ENCODE measurements at places on chromosomes 5 and 9.

- no peak for DNase-seq
These were observed 52.4 kb upstream of the CTXN3 start for GRCh38 chr5:127596501-127596900.

GRCh38 chr5:122727112-122727541 is 47.8 kb upstream of the SNX2 start:
- DNase-seq = no peak

GRCh38 chr9:135308821-135309762 is 170.5 kb upstream of the PPP1R26 start:
- DNase-seq = no peak

DNA sequence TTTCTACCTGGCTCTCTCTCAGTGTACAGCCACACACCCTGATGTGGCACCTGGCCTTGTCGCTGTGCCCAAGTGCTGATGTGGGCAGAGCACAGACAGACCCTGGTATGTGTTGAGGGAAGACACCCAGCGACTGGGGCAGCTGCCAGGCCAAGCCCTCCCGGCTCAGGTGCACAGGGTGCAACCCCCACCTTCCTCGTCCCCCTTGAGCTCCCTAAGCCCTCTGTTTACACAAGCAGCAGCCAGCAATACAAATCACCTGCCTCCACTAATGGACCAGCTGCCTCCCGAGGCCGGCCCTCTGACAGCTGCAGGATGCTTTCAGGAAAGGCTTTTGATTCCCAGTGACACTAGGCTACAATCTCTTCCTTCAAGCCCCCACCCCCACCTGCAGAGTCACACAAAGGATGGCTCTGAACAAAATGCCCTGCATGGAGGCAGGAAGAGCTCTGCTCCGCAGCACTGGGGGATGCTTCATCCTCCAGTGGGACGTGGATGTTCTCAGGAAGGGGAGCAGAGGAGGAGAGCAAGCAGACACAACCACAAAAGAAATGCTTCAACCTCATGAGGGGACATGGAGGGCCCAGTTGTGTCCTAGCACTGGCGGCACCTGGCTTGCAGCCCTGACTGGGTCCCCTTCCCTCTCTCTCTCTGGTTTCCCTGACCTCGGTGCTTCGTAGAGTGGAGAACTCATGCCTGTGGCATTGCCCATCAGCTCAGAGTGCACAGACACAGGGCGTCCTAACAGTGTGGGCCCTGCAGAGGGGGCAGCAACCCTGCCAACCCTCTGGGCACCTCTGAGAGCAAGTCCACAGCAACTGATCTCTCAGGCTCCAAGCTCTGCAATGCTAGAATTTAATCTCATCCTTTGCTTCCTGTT is 140.8 kb downstream of the BARX1 start:
- DNase-seq = no peak

DNA sequence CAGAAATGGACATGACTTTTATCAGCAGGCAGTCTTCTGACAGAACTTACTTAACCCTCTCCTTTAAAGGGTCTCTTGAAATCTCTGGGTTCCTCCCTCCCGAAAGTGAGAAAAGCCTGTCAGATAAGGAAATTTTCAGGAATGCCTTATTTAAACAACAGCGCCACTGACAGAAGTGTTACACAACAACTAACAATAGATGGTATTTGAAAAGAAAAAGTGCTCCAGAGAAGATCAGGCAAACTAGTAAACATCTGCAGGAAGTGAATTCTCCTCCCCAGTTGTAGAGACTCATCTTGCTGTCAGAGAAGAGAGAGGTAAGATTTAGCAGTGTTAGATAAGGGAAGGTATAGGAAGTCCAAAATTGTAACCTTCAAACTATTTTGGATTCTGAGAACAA is 107.2 kb upstream of the NFIL3 start:
- DNase-seq = no peak

DNA sequence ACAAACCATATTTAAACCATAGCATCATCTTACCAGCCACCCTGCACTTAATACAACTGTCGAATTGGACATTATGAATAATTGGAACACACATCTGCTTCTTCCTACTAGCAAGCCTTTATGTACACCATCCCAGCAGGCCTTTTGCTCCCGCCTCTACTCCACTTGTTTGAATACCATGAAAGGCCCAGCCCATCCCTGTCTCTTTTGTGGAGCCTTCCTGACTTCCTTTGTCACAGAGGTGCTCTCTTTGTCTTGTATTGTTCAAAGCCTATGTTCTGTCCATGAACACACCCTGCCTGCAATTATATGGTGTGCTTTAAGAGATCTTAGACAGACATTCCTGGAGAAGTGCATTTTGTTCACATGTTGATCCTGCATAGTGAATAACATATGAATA is 465.7 kb downstream of the DIRAS2 start:
- DNase-seq = no peak

GRCh38 chr5:159582756-159583541 is 252.7 kb upstream of the IL12B start:
- no peak for DNase-seq

DNA sequence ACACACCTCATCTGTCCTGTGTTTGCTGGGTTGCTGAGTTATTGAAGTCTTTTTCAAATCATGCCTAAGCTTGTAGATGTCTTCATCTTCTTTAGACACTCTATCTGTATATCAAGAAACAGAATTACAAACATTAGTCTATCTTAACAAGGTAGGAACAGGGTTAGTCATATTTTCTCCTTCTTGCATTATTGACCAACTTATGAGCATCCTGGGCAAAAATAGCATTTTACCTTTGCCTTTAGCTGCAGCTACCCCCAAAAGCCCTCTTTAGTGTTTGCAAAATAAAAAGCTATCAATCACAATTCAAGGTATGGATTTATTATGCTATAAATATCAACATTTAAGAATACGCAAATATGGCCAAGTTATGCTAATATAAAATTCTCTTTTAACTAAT is 3.4 kb downstream of the PLK2 start:
- no peak for DNase-seq

GRCh38 chr9:133980864-133981588 is 11.1 kb downstream of the VAV2 start:
- DNase-seq = no peak

DNA sequence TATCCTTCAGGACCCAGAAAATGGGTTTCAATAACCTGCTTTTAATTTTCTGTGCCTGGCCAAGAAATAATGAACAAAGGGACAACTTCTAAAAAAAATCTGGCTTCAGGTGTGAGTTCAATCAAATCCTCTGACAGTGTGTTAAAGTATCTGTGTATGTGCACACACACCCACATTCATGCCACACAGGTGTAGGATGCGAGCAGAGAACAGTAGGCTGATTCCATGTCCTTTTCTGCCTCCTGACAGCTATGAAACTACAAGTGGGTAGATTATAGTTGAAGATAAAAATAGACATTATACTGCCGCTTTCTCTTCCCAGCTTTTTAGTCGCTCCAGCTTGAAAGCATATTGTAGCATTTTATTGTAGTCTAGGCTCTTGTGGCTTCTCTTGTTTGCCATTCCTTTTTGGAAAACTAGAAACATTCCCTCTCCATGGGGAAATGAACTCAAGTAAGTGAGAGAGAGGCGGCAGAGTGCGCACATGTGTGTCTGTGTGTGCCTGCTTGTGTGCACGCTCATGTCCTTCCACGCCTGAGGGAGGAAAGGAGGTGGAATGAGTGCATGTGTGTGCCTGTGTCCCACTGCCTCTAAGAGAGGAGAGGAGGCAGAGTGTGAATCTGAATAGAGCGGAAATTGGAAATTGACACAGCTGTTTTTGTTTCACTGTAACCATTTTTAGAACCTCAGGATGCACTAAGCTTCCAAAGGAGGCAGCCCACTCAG is 273.0 kb downstream of the ELAVL2 start:
- no peak for DNase-seq

DNA sequence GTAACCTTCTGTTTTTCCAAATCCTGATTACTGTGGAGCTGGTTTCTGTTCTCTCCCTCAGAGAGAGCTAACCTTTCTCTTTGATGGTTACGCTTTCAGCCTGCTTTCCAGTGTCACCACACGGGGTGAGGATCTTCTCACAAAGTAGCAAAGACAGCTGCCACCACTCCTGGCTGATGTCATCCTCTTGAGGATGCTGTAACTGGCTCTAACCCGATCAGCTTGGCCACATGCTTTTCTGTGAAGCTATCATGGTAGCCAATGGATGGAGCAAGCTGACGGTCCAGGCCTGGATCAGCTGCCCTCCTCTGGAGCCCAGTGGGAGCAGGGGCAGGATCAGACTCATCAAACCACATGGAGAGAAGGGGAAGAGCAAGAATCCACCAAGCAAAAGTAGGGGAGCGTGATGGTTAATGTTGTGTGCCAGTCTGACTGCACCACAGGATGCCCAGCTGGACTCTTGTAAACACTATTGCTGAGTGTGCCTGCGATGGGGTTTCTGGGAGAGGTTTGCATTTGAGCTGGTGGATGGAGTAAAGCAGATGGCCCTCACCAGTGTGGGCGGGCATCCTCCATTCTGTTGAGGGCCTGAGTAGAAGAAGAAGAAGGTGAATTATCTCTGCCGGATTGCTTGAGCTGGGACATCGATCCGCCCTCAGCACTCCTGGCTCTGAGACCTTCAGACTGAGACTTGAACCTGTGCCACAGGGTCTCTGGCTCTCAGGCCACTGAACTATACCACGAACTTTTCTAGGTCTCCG is 26.8 kb upstream of the ZNF354A start:
- DNase-seq = no peak

DNA sequence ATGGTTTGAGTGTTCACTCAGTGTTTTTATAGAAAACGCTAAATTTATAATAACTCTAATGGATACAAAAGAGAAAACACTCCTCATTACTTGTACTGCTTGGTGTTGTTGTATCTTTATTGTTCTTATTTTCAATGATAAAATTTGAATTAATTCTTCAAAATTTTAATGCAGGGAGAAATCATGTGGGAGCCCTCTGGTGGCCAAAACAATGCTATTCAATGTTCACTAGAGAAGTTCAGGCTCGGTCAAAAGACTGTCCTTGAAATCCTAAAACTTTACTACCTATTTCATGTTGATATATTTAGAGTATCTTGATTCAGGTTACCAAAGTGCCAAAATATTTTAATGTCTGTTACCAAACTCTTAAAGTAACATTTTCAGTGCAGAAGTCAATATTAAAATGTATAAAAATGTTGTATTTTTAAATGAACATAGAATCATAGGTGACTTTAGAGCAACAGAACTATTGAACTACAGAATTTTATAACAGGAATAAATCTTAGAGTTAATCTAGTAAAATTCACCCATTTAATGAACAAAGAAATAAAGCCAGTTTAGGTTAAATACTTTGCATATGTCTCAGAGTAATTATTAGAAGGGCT is 1259.8 kb downstream of the PTPRD start:
- DNase-seq = no peak

DNA sequence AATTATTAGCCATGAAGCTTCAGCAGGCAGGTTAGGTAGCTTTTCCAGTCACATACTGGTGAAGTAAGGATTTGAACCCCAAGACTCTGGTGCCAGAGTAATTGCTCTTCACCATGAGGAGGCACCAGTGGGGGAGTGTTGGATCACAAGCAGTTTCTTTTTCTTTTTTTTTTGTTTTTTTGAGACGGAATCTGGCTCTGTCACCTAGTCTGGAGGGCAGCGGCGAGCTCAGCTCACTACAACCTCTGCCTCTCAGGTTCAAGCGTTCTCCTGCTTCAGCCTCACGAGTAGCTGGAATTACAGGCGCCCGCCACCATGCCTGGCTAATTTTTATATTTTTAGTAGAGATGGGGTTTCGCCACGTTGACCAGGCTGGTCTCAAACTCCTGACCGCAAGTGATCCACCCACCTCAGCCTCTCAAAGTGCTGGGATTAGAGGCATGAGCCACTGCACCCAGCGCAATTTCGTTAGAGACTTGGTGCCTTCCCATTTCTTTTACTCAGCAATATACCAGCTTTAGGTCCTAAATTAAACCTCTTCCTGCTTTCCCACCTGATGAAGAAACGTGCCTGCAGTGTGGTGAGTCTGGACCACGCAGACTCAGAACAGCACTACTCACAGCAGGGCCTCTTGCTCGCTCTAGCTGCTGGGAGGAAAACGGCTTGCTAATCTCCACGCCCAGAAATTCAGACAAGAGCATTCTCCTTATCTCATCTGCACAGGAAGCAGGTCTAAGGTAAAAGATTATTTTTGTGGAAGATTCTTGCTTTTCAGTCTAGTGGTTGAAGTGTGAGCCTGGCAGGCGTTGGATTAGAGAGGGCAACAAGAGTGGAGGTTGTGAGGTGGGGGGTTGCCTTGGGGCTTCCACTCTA is at the start of gene S100Z:
S100Z (plus strand) TSS at position 596 of the 873 bp plus-strand sequence. CDS start 25,346 bp downstream, outside the sequence.
- peak; percentile 47 for DNase-seq

DNA sequence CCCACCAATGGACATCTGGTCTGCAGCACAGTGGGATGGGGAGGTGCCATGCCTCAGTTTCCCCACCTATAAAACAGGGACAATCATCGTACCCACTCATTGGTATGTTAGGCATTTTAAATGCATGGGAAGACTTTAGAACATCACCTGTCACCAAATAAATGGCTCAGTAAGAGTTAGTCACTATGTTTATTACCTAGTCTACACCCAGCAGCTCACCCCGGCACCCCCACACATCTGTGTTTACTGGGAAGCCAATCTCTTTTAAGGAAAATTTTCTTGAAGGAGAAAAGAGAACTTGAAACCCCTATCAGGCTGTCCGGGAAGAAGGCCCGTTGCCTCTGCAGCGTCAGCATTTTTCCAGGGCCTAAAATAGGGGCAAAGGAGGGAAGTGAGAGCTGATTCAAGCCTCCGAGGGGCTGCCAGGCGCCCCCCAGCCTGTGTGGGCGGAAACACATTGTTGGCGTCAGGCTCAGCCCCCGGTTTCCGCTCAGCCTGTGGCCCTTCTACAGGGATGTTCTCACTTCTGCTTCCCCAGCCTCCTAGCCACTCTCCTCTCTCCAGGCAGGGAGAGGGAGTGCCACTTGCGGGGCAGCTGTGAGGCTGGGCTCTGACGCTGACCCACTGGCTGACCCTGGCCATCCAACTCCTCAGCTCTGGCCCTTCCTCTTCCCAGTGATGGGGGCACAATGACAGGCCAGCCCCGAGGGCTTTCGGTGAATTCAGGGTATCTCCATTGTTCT is 4.6 kb downstream of the CSF1R start:
- DNase-seq = no peak

DNA sequence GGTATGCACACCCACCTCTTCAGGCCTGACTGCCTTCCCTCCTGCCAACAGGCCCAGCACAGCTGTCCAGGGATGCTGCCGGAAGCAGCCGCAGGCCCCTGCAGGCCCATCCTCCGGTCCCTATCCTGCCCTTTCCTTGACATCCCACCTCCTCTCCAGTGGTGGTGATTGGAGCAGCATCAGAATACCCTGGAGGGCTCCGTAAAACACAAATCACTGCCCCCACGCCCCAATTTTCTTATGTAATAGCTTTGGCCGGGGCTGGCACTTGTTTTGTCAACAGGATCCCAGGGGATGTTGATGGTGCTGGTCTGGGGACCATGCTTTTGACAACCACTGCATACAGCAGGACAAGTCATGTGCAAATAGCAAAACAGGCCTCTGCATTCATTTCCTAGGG is 274.5 kb downstream of the GADD45G start:
- DNase-seq = no peak

DNA sequence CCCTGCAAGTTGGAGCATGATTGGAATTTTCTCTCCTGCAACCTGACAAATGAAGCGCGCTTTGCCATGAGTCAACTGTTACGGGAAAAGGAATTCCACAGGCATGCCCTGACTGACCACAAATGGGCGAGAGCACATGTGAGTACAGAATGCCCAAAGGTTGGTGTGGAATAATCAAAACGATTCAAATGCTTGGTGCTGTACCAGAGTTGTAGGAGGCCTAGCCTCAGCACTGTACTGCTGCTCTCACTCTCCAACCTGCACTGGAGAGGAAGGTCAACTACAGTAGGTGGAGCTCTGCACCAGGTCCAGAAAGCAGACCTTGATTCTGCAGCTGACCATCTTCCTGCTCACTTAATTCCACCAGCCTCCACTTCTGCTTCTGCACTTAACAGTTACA is 406.9 kb upstream of the ACTBL2 start:
- no peak for DNase-seq

- DNase-seq = no peak
These were observed 80.0 kb downstream of the OXCT1 start for GRCh38 chr5:41790038-41790776.

Data from T-helper 2 cell treated with Interferon-gamma antibody and Interleukin-4, amounts not matched to agents 5 μg/mL and 100 μg/mL, for 36 hours (primary cell).